Cortex of kidney (tissue), 1 donor: ENCODE measurements at places on chromosomes 3 and 15.
A peak's percentile ranks its signal among the peaks of the same experiment; 100 is the strongest.

- DNase-seq, result no peak
Observed at GRCh38 chr3:26687466-26687865, 64.9 kb downstream of the LRRC3B start.

DNA sequence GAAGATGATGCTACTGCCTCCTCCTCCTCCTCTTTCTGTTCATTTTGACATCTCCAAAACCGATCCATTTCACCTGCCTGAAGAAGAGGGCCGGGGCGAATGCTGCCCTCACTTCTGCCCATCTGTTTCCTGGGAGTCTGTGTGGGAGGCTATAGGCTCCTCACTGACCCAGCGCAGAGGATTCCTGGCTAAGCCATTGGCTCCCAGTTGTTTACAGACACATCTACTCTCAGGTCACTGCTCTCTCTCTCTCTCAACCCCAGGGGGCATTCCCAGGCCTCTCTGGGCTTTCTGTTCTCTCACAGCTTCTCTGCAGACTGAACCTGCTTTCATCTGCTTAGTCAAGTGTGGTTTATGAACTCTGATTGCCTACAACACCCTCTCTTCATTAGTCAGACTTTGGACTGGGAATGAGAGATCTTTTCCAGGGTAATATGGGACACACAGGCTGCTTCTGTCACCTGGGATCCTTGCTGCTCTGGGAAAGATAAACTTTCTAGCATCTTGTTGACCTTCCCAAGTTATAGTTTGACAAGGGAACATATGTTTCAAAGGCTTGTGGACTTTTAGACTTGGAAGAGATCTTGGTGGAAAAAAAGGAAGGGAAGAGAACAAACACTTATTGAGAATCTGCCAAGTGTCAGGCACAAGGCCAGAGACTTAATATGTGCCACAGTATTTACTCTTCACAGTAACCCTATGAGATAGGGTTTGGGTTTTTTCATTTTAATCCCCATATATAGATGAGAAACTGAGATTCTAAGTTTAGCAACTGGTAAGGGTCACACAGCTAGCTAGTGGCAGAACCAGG is 30.2 kb upstream of the USP3 start:
- no peak for DNase-seq

- no peak for DNase-seq
Observed at GRCh38 chr3:57992452-57993213, 15.6 kb upstream of the FLNB start.

DNA sequence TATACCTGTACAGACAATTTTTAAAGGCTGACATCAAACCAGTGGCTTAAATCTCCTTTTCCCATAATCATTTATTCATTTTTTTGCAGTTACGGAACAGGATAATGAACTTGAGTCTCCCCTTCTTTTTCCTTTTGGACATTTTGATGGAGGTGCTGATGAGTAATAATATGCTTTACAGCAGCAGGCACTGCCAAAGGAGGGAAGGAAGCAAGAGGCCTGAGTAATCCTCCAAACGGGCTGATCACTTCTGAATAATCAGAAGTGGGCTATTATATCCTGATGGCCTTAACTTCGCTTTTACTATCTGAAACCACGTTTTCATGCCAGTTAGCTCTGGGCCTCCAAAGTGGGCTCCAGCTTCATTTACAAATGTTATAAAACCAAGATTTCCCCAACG is 527.2 kb downstream of the FOXP1 start:
- no peak for DNase-seq

DNA sequence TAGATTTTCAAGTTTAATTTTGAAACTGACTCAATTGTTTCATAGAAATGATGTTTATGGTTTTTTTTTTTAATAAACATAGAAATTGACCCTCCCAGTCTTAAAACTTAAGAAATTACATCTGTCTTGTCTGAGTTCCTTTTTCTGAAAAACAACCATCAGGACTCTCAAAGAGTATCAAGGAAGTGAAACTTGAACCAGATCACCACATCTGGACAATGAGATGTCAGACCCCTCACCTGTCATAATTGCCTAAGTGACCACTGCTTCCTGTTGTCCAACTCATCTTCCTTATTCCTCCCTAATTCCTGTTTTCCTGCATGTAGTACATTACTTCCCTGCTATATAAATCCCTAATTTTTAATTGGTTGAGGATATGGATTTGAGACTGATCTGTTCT is 441.5 kb upstream of the ARHGEF26 start:
- DNase-seq, result no peak

DNA sequence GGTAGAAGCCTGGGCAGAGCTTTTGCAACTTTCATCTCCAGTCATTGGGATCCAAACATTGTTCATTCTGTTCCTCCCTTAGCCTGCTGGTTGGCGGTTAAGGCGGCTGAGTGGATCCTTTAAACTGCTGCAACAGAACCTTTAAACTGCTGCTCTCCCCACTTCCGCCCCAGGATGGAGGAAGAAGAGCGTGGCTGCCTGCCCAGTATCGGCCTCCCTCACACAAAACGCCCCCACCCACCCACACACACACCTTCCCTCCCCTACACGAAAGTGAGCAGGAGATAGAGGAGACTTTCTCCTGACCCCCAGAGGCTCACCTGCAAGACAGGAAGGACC is 460 bp upstream of the ZMAT3 start:
- DNase-seq, result no peak

GRCh38 chr15:64093627-64094417 is at the start of gene CIAO2A:
Gene CIAO2A (minus strand): TSS chr15:64093838. CDS start chr15:64093768, 70 bp downstream.
- peak; percentile 37 for DNase-seq

GRCh38 chr3:23686519-23686918 is 119.2 kb upstream of the UBE2E1 start:
- no peak for DNase-seq

DNA sequence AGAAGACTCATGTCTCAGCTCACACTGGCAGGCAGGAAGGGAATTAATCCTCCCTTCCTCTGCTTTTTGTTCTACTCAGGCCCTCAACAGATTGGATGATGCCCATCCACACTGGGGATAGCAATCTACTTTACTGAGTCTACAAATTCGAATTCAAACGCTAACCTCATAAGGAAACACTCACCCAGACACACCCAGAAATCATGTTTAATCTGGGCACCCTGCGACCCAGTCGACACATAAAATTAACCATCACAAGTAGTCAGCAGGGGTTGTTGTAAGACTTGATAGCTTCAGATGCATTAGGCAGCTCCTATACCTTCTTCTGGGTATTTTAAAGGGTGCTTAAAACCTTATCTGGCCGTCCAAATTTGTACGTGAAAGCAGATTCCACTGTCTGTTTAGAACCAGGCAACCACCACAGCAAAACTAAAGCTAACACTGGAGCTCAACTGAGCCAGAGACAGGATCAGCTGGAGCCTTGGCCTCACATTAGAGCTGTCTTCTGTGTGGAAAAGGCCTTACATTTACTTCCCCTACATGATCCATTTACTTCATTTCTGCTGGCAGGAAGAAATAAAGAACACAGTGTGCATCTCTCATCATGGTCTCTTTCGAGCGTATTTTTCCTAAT is 407.3 kb upstream of the PPP2R3A start:
- no peak for DNase-seq

- DNase-seq, result no peak
Observed at GRCh38 chr3:13300546-13301285, 119.4 kb downstream of the NUP210 start.

GRCh38 chr3:132211896-132212295 is 105.3 kb upstream of the ACP3 start:
- DNase-seq, result no peak

DNA sequence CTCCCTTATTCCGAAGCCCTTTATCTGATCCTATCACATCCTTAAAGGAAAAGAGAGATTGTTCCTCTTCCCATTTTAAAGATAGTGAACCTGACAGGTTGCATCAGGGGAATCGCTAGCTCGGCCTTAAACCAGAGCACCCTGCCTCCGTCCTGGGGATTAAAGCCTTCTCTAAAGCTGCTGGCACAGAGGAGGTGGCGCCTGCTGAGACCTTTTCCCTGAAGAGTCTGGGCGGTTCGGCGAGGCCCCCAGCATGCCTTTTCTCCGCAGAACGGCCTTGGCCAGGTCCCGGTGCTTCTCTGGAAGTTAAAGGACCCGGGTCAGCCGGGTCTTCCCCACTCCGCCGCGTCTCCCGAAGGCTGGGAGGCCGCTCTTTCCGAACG is 593 bp downstream of the FAM219B start:
- no peak for DNase-seq

GRCh38 chr15:55872471-55872870 is 120.9 kb downstream of the NEDD4 start:
- DNase-seq, result no peak

DNA sequence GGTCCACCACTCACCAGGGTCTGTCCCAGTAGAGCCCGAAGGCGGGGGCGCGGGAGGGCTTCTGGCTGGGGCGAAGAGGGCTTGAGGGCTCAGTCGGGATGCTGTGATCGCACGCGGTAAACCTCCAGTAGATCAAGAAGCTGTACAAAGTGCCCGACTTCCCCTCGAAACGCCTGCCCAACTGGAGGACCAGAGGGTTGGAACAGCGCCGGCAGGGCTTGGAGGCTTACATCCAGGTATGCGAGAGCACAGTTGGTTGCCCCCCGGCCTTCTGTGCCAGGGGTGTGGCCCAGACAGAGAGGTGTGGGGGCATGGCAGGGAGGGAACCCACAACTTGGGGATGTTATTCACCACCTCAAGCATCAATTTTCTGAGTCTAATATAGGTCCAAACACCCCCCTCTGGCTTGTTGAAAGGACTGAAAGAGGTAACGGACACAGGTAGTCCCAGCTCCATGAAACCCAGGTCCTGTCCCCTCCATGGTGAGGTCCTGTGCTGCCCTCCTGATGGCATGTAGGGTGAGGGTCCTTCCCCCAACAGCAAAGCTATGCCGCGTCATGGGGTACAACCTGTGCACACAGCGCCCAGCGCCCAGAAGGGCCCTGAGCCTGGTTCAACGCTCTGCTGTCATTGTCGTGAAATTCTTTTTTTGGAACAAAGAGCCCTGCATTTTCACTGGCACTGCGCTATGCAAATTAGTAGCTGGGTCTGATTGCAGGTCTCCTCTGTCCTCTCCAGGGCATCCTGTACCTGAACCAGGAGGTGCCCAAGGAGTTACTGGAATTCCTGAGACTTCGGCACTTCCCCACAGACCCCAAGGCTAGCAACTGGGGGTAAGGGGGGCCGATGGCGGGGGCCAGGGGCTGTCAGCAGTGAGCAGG is 1.2 kb downstream of the SNX22 start:
- no peak for DNase-seq

- no peak for DNase-seq
Observed at GRCh38 chr15:65887565-65887964, 18.3 kb downstream of the RAB11A start.

DNA sequence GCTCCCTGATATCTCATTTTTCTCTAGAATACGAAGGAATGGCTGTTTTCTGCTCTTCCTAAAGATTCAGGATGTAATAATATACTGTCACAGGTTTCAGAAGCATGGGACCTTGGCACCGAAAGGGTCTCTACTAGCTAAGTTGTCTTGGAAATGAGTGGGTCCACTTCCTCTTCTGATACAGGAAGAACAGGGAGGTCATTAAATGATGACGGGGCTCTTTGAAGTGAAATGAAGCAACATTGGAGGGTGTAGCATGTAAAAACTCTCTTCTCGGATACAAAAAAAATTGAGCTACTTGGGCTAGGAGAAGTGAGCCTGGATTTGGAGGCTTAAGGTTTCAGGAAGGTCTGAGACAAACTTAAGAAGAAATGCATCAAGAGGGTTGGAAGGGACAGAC is 349.8 kb upstream of the TPRG1 start:
- DNase-seq, result no peak

GRCh38 chr15:40114218-40114617 is 5.5 kb upstream of the BMF start:
- no peak for DNase-seq

DNA sequence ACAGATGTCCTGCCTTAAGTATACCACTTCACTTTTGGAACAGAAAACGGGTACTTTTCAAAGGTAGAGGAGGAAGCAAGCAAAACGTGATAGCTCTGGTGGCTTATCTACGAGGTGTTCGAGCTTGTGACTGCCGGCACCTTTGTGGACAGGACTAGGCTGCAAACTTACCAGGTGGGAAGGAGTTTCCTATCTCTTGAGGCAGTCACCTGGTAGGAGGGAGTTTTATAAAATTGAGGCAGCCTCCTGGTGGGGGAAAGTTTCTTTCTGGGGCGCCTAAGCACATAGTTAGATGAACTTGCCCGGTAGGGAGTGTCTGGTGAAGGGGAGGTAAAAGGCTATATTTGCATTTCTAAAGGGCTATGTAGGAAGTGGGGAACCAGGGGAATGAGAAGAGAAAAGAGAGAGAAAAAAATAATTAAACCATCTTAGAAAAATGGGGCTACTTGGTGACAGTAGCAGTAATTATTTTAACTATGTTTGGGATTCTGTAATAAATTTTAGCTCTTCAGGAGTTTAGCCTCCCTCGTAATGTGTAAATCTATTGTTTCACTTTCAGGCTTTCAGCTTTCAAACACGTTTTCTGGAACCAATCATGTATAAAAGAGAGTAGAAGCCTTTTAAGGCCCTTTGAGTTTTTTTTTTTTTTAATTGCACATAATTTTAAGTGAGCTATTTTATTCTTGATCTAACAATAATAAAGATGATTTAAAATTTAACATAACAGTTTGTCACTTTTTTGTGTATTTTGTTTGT is 131.0 kb downstream of the IL5RA start:
- DNase-seq, result no peak

- no peak for DNase-seq
Observed at GRCh38 chr3:14524920-14525660, 15.1 kb downstream of the GRIP2 start.

- DNase-seq, result no peak
Observed at GRCh38 chr3:42051384-42052131, 39.6 kb upstream of the TRAK1 start.

DNA sequence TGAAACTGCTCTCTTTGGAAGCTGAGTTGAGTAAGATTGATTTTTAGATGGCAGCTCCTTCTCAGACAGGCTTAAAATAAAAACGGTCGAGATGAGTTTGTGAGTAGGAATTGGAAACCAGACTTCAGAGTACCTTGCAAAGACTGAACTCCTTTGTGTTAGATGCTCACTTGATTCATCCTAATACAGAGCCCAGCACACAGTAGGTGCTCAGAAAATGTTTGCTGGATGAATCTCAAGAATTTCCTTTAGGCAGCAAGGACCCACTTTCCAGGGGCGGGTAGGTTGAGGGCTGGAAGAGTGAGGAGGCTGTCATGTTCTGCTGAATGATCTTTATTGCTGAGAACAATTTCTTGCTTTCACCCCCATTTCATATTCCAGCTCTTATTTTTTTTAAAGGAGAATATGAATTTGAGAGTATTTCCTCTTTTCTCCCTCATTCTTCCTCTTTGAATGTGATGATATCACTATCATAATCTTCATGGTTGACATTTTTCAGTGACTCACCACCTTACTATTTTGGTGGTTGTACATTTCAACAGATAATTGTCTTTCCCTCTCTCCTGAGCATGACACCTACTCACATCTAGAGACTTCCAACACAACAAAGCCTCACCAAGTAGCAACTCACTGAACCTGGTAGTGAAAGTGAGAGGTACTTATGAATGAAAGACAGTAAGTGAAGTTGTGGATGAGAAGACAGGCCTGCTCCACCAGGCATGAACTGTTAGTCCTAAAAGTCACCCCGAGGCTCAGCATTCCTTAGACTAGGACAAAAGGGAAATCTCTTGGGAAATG is 113.3 kb downstream of the PDCD6IP start:
- DNase-seq, result no peak

- no peak for DNase-seq
Observed at GRCh38 chr3:152362086-152362485, 93.4 kb downstream of the MBNL1 start.
